Stimulated activated CD4-positive, alpha-beta T cell treated with anti-CD3 and anti-CD28 coated beads, Interleukin-15, amount 100 ng/mL, for 1 hour (primary cell): ENCODE measurements at places on chromosomes 3 and 15.

DNA sequence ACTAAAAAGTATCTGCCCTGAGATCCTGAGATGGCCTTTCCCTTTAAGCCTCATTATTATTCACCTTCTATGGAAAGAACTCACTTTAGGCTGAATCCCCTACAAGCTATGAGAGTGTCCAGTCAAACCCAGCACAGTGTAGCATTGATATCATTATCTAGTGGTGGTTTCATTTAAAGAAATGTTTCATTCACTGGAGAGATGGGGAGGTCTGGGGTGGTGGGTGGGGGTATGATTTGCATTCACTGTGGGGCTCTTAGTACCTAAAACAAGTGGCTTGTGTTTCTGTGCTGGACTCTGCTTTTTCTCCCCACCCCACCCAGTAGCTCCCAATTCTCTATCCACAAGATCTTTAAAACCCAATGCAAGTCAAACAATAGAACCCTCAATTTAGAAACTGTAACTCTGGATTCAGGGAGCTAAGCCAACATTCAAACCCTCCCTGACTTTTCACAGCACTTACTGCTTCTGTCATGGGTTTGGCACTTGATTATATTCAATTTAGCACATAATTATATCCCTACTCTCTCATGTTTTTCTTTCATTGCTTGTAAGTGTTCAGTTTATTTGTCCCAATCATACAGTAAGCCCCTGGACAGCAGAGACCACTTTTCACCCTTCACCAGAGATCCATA lies 310.5 kb upstream of the THBS1 start:
- DNase-seq = no peak

DNA sequence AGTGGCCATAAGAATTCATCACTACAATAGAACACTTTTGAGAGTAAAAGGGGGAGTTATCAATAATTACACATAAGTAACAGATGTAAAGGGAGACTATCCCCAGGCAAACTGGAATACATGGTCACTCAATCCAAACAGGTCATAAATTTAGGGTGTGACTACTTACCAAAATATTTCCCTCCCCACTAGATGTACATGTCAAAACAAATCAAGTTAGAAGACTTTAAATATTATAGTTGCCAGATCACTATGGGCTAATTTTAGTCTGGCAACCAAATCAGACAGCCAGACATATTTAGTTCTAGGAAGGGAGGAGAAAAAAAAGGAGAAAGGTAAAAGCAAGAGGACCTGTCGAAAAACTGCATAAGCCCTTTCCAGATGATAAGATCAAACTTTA lies 23.1 kb downstream of the SLC24A5 start:
- no peak for DNase-seq

DNA sequence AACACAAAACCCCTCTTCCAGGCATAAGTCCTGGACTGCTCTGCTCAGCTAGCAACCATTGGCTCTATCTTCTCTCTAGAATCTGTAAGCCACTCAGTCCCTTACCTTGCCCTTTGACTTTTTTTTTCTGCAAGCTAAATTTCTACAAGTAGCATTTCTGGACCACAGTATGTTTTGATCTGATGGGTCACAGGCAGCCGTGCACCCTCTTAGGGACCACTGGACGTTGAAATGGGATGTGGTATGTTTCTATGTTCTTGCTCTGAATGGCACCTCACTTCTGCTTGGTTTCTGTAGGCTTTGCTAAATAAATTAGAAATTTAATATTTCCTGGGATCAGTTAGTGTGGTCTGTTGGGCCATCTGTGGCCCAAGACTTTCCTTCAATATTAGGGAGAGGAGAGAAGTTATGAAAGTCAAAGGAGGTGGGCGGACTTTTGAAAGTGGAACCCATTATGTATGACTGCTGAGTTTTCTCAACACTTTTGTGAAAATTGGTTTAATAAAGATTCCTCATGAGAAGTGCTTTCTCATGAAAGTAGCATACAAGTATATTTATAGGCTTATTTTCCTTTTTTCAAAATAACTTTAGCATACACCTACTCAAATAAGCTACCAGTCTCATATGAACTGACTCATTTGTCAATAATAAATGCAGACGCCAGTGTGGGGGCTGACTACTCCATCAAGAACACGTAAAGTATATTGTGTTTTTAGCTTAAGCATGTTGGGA lies 18.4 kb upstream of the TIPARP start:
- no peak for DNase-seq

DNA sequence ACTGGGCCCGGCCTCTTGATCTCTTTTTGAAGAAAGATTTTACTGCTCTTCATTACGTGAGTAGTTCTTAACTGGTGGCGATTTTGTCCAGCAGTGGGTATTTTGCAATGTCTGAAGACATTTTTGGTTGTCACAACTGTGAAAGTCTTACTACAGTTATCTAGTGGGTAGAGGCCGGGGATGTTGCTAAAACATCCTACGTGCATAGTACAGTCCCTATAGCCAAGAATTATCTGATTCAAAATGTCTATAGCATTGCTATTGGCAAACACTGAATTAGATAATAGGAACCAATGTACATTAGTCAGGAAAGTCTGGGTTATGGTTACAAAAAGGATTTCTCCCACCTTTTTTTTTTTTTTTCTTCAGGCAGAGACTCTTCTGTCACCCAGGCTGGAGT lies 38.1 kb downstream of the FOXL2 start:
- DNase-seq = no peak

DNA sequence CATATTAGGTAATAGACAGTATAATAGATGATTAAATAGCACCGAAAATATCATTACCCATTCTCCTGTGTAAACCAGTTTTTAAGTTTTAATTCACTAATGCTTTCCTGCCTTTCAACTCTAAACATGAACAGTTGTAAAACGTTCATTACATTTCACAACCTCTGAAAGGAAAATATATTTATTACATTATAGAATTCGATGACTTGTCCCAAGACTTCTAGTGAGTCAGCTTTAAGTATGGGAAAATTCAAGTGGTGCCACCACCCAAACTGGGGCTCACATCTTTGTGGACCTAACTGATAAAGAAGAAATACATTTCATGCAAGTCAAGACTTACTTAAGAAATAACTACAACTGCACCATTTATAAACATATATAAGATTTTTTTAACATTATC lies 2.0 kb downstream of the TRIM59 start:
- no peak for DNase-seq

DNA sequence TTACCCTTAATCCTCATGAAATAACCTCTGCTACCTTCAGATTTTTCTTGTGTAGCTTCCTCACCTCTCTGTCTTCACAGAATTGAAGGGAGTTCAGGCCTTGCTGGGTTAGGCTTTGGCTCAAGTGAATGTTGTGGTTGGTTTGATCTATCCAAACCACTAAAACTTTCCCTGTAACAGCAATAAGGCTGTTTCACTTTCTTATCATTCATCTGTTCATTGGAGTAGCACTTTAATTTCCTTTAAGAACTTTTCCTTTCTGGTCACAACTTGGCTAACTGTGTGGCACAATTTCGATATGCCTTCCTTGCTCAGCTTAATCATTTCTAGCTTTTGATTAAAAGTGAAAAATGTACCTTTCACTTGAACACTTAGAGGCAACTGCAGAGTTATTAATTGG lies 129.8 kb downstream of the NR1I2 start:
- no peak for DNase-seq

- DNase-seq = no peak
Measured at GRCh38 chr15:70055601-70056051, 42.1 kb downstream of the TLE3 start.

DNA sequence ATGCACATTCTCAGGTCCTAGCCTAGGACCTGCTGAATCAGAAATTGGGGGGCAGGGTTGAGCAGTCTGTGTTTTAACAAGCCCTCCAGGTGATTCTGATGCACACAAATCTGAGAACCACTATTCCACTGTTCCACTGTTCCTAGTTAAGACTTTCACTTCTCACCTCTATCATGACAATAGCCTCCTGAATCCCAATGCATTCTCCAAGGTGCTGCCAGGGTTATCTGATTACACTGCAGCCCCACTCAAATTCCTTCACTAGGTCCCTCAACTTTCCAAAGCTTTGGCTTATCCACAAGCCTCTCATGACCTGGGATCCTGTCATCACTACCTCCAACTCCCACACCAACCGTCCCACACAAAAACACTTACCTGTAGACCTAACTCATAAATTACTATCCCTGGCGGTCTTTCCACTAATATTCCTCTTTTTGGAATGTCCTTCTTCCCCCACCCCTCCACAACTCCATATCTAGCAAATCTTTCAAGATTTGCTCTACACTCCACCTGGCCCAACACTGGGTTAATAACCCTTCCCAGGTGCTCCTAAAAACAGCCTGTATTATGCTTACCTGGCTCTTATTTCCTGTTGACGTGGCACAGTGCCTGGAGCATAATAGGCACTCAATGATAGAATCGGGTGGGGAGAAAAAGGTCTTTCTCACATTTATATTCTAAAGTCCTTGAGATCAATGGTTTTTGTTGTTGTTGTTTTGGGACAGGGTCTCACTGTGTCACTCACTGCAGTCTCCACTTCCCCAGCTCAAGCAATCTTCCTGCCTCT lies 27.2 kb downstream of the TBL1XR1 start:
- no peak for DNase-seq

- no peak for DNase-seq
Measured at GRCh38 chr15:68829068-68829467, 8.4 kb upstream of the ANP32A start.

- no peak for DNase-seq
Measured at GRCh38 chr3:193960487-193961274, 175.3 kb upstream of the HES1 start.

DNA sequence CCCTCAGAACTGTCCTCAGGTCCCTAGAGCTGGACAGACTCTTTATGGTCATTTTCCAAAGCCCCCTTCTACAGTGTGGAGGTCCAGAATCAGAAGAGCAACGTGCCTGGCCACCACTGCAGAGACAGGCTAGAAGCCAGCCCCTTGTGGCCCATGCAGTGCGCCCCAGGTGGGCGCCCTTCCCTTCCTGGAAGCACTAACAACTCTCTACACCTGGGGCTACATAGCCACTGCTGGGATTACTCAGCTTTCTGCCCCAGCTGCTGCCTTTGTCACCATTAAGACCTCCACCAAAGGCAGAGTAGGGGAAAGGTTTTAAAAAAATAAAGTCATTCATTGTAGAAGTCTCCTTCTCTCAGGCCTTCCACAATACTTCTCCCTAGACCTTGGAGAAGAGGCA lies 2.3 kb downstream of the RASGRP1 start:
- DNase-seq = no peak

DNA sequence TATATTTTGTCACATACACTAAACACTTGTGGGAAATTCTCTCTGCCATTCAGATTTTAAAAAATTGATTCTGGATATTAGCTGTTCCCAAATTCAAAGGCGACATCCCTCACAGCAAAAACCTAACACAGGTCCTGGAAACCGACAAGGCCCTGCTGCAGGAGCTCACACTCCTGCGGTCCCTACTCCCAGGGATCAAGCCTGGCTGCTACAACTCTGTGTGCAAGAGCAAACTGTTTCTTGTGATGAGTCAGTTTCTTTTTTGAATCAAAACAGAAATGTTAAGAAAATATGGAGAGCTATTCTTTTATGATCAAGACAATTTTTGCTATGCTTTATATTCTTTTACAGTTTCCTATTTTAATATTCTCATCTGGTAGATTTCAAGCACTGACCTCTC lies 51.0 kb upstream of the TJP1 start:
- DNase-seq = no peak

DNA sequence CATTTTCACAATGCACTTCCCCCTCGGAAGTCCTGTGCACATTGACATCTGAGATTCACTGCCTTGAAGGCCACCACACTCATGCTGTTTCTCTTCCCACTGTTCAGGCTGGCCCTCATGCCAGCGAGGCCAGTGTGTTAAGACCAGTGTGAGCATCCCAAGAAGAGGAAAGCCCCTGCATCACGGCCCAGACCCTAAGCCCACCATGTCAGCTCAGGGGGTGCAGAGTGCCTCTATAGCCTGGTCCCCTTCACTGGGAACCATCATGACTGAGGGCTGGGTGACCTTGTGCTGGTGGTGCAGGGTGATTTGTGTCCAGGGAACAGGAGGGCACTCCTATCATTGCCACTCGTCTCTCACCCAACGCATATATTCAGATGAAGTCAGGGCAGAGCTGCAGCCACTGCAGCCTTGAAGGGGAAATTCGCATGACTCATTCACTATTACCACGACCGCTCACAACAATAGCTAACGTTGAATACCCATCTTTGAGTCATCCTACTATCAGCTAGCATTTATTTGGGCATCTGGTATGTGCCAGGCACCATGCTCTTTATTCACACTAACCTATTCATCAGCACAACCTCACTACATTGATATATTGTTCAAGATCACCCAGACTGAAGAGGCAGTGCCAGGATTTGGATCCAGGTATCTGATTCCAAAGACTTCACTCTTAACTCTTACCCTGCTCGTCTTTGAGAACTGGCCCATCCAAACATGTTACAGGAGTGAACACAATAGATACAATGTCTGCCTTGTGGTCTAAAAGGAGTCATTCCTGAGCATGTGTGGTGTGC lies 58.8 kb upstream of the SLC6A11 start:
- DNase-seq = no peak

GRCh38 chr3:153026026-153026425 lies 136.0 kb upstream of the RAP2B start:
- DNase-seq = no peak

DNA sequence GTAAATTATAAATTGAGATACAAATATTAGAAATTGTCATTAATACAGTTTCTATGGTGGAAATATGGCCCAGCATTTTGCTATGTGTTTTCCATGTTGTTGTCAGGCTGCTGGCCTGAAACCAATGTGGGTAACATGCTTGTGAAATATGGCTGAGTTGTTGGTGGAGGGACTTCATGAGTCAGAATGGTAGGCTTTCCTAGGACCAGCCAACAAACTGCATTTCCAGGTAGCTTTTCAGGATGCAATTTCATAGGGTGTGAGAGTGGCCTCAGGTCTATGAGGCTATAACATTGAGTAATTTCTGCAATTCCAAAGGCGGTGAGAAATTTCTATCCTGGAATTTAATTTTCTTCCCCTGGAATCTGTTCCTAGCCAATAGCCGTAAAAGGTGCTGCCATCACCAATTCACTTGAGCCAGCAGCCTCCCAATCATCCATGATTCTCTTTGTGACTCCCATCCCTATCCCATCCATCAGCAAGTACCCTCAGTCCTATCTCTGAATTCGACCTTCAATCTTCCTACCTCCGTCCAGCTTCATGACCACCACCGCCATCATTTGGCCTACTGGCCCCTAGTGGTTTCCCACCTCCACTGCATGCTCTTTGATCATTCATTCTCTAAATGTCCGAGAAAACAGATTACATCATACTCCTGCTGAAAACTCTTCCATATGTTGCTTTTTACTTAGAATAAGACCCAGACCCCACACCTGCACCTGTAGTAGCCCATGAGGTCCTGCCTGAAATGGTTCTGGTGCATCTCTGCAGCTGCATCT lies 276.6 kb upstream of the CFAP20DC start:
- no peak for DNase-seq

DNA sequence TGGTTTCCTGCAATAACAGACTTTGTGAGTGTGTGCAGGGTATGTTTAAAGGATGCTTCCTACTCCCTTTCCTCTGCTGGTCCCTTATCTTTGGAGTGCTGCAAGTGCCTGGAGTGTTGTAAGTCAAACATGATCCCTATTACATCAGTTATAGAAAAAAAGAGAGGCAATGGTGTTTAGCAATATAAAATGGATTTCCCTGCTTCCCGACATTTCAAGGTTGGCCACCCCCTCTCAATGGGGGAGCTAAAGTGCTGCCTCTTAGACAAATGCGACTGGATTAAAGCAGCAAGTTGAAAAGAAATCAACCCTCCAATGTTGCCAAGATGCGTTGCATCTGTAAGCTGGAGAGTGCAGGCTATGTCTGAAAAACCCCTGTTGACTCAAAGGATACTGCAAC lies 203.1 kb upstream of the WNT5A start:
- DNase-seq = no peak
